Stimulated activated CD8-positive, alpha-beta memory T cell treated with anti-CD3 and anti-CD28 coated beads, Interleukin-4, amount 100 ng/mL, for 1 hour (primary cell): ENCODE measurements at places on chromosomes 5 and 9.
A peak's percentile ranks its signal among the peaks of the same experiment; 100 is the strongest.

DNA sequence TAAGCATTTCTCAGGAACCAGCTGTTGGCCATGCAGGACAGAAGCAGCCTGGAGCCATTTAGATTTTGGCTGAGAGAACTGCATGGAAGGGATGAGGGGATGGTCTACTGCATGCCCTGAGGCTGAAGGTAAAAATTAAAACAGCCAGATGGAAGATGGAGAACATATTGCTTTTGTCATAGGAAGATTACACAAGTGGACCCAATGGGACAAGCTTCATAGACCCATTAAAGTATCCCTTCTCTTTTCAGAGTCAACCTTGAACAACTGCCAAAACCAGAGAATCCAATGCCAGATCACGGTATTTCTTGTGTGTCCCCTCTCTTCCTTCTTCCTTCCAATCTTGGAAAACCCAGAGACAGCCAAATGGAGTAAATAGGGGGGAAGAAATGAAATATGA is 253.4 kb downstream of the NR2F1-AS1 start:
- no peak for DNase-seq

DNA sequence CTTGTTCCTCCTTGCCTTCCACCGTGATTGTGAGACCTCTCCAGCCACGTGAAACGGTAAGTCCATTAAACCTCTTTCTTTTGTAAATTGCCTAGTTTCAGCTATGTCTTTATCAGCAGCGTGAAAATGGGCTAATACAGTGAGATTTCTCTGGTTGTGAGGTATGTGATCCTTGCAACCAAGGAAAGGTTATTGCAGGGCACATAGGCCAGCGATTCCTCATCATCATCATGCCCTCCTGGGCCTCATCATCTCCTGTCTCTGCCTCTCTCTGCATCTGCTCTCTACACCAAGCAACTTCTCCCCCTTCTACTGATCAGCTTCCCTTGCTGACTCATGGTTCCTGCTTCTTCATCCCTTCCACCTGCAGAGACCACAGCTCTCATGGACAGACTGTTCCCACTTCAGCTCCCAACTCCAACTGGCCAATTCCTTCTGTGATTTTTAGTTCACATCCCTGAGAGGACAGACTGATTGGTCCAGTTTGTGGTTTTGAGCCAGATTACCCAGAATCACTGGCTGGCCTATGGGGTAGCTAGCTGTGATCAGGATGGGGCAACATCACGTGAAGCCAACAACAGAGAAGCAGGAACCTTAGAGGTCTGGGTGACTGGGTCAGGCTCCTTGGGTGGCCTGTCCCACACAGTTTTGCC is 53.1 kb downstream of the LIX1 start:
- no peak for DNase-seq

DNA sequence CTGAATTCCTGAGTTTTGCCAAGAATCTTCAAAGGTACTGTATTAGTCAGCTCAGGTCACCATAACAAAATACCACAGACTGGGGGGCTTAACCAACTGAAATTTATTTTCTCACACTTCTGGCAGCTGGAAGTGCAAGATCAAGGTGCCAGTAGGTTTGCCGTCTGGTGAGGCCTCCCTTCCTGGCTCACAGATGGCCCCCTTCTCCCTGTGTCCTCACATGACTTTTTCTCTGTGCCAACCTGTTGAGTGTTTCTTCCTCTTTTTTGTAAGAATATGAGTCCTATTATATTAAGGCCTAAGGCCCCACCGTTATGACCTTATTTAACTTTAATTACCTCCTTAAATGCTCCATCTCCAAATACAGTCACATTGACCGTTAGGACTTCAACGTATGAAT is 156.1 kb upstream of the KIF2A start:
- no peak for DNase-seq

- no peak for DNase-seq
Observed at GRCh38 chr9:86734771-86735170, 212.5 kb downstream of the GAS1 start.

DNA sequence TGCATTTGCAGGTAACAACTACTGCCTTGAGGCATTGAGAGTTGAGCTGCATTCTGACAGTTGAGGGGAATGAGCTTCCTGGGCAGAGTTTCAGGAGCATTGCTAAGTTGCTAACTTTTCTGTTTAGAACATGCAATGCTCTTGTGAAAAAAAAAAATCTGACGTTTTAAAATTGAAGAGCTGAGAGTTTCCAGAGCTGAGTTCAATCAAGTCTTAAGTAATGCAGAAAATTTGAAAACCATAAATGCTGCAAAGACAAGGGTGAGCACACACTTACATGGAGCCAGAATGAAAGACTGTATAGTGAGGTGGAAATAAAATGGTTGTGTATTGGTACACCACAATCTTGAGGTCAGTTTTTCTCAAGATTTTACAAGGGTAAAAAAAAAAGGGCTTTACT is 166.0 kb downstream of the GABRB2 start:
- DNase-seq = no peak

- DNase-seq = no peak
Observed at GRCh38 chr5:120790339-120790738, 326.2 kb downstream of the PRR16 start.

DNA sequence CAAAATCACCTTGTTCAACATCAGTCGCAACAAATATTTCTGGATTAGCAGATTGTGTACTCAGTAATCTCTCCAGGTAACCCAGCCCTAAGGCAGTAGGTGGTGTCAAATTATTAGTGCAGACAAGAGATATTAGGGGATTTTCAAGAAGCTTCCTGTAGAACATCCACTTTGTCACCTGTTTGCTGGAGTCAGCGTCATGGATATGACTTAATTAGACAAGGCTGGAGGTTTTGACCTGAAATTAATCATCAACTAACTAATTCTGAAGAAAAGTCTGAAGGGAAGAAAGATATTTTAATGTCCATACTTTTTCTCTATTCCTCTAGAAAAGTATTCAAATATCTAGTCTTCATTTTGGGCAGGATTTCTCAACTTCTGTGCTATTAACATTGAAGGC is 91.4 kb upstream of the CCDC112 start:
- DNase-seq = no peak

GRCh38 chr5:107505763-107506534 is 164.8 kb downstream of the EFNA5 start:
- DNase-seq = no peak

- no peak for DNase-seq
Observed at GRCh38 chr9:89879701-89880100, 274.9 kb downstream of the GADD45G start.

- no peak for DNase-seq
Observed at GRCh38 chr9:113894166-113894565, 18.1 kb downstream of the ZNF618 start.

DNA sequence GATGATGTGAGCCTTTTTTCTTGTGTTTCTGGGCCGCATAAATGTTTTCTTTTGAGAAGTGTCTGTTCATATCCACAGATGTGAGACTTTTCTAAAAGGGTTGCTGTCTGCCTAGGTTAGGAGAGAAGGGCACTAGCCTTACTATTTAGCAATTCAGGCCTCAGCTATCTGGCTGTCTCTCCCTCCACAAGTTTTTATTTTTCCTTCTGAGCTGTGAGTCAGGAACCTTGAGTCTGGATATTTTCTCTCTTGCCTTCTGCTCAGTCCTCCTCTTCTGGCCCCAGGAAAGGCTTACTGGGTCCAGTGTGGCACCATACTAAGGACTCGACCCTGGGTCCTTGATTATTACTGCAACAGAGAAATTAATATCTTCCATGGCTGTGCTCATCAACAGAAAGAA is 187.6 kb downstream of the CSNK1G3 start:
- DNase-seq = no peak

DNA sequence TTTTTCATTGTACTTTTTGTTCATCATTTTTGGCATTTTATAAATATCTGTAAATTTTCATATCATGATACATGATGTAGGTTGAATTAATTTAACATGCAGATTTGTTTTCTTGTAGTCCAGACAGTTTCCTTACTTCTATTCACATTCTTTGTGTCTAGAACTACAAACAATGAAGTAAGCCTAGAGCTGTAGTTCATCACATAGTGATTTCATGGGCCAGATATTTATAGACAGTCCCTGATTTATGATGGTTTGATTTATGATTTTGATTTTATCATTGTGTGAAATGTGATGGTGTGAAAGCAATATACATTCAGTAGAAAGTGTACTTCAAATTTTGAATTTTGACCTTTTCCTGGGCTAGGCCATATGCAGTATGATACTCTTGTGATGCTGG is 139.0 kb downstream of the ARHGEF28 start:
- no peak for DNase-seq

GRCh38 chr5:127518319-127518621 is 830 bp downstream of the PRRC1 start:
- DNase-seq = no peak

DNA sequence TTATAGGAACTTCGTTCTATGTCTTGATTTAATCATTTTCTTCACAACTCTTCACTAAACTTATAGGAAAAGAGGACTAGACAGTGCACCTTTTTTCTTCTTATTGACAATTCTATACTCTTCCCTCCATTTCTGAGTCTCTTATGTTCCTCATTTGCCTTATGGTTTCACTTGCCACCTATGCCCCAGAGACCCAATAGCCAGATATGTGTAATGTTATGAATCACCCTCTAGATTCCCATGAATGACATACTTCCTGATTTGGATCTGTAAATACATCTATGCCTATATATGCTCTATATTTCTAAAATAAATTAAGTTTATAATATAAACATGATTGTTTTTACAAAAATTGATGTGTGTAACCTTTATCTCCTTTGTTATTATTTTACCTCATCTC is 514.1 kb upstream of the MEF2C start:
- DNase-seq = no peak

DNA sequence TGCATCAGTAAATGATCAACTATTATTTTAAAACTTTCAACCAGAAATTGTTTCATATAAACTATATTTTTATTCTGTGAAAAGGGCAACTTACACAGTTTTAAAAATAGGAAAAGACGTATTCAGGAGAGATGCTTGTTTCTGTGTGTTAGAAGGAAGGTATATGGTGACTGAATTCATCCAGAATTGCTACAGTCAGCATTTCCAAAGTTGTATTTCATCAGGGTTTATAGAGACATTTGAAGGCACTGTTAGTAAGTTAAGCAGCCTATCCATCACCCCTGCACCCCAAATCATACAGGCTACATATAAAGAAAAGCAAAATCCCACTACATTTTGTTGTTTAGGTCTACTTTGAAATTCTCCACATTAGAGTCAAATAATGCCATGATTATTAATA is 716.0 kb downstream of the KCTD16 start:
- no peak for DNase-seq

- peak; percentile 47 for DNase-seq
Observed at GRCh38 chr5:141605523-141606277, 13.1 kb downstream of the DIAPH1 start.

- DNase-seq = no peak
Observed at GRCh38 chr9:69122082-69122548, 52.0 kb upstream of the TJP2 start.

- no peak for DNase-seq
Observed at GRCh38 chr9:113632776-113633590, 169.5 kb downstream of the RGS3 start.

DNA sequence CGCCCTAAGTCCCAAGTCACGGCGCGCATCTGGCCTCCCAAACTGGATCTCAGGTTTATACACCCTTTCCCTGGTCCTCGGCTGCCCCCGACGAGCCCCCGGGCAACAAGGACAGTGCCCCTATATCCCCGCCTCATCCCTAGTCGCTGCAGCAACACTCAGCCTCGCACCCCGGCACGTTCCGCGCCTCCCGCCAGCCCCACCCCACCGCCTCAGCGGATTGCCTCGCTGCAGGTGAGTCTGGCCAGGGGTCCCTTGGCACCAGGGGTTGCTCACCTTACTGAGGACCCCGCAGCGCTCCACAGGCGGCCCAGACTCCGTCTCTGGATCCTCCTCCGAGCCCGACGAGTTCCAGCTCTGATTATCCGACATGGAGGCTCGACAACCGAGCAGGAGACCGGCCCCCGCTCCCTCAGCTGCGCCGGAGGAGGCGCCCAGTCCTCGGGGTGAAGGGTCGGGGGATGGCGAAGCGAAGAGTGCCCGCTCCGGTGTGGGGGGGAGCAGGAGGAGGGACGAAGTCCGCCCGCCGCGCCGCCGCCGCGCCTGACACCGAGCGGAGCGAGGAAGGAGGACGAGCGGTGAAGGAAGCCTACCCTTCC is 494 bp downstream of the CERT1 start:
- peak; percentile 17 for DNase-seq

- no peak for DNase-seq
Observed at GRCh38 chr5:156201788-156202403, 125.1 kb upstream of the SGCD start.

- no peak for DNase-seq
Observed at GRCh38 chr5:78355561-78355960, 4.9 kb upstream of the SCAMP1 start.

DNA sequence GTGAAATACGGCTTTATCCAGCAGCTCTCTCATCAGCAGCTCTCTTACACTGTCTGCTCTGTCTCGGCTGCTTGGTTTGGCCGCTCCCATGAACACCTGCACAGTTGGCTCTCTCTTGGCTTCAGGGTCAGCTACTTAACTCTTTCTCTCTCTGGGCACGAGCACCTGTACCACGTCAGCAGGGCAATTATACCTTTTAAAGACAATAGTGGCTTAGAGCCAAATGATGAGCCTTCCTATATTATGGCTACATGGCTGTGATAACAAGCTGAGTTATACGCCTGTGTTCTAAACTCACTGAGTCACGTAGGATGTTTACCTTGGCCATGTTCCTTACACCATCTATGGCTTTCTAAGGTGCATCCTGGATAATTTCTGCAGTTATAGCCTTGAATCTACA is 69.2 kb upstream of the CTNND2 start:
- DNase-seq = no peak

DNA sequence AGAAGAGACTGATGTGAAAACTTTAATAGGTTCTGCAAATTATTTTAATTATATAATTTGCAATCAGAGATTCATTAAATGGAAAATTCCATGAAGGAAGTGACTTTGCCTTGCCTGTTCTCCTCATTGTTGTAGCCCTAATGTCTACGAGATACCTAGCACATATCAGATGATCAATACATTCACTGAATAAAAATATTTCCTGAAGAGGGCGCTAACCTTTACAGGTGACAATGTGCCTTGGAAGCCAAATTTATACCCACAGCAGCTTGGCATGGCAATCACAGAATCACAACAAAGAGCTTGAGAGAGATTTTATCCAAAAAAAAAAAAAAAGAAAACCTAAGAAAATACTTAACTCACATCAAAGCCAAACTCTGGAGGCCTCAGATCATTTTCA is 17.4 kb downstream of the HAUS6 start:
- DNase-seq = no peak

- no peak for DNase-seq
Observed at GRCh38 chr5:100852988-100853449, 50.1 kb downstream of the ST8SIA4 start.

DNA sequence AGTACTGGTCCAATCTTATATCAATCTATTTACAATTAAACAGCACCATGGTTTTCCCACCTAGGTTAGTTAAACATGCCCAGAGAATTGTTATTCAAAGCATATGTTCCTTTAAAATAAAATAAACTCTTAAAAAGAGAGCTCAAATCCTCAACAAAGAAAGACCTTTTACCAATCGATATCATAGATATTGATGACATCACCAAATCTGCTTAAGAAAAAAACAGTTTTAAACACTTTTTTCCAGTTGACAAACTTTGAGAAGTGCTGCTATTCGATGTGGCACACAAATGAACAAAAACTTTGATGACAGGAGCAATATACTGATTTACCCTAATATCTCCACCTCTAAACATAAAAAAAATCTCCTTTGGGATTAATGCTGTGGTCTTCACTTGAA is 15.7 kb downstream of the EFCAB9 start:
- no peak for DNase-seq
